ENCODE measurements at places on chromosomes 7 and 10.

DNA sequence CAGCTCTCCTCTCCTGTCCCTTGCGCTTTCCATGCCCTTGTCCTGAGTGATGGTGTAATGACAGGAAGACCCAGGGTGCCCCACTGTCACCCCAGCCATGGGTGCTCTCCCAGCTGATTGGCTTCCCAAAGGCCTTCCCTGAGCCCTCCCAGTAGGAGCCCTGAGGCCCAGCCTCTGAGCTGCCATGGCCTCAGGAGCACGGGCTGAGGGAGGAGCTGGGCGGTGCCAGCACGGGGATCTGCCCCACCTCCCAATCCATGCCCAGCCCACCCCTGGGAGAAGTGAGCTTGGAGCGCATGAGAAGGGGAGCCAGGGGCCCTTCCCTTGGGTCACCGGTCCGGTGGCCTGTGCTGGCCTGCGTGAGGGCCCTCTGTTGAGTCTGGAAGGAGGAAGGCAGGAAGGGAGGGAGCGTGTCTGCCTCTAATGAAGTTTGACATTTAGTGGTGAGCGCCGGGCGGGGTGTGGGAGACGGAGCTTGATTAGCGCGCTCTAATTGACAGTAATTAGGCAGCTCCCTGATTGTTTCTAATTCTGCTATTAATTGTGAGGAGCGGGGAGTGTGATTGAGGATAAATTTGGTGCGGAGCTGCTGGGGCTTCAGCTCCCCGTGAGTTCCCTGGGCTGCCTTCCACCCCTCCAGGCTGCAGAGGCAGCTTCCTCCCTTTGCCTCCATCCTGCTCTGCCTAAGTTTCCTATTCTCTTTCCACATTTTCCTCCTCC, 28.3 kb downstream of the GBX1 start:
- no peak for DNase-seq

DNA sequence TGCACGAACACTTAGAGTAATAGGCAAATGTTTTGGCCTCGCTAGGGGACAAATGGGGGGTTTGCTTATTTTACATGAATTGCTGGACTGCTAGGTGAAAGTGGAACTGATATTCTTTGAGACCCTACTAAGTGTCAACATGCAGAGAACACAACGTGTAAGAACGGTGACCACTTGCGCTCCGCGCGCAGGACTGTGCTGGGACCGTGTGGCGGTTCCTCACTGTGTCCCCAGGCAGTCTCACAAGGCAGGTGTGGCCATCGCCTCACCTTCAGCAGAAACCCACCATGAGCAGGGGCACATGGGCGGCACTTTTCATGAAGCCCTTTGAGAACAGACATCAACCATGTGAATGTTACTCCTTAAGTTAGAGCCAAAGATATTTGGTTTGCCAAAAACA, 27.2 kb downstream of the PTPRN2 start:
- no peak for DNase-seq

- DNase-seq = no peak
These were observed 500.1 kb downstream of the ETV1 start for GRCh38 chr7:13489386-13489785.

- no peak for DNase-seq
These were observed 113.2 kb upstream of the INHBA start for GRCh38 chr7:41816111-41816510.

- DNase-seq = no peak
These were observed 15.0 kb upstream of the INSIG1 start for GRCh38 chr7:155282671-155283070.

DNA sequence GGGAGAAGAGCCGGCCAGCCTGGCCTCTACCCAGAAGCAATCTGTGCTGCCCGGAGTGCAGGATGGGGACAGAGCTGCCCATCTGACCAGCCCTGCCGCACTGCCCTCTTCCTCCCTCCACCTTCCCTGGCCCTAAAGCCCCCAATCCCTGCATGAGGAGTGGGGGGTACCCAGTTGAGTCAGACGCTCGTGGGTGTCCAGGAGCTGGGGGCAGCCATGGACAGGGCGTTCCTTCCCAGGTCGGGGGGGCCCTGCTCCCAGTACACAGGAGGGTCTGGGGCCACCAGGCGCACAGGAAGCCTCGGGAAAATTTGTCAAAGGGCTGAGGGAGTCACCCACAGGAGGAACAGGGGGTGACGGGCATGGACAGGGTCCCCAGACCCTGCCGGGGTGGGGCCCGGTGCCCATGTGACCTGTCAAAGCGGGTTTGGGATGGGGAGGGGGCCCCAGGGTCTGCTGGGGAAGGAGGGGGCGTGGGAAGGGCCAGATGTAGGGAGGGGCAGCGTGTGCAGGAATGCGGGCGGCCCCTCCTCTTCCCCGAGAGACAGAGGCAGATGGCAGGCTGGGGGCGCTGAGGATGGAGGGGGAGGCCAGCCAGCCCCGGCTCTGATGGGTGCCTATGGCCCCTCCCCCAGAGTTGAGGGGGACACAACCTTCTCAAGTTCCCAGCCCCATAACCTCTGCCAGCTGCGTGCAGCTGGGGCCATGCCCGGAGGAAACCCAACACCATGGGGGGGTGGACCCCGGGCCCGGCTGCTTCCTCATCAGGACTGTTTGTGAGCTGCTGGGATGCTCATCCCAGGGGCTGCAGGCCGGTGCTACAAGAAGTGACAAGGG, 21.5 kb upstream of the GRIFIN start:
- DNase-seq = no peak

DNA sequence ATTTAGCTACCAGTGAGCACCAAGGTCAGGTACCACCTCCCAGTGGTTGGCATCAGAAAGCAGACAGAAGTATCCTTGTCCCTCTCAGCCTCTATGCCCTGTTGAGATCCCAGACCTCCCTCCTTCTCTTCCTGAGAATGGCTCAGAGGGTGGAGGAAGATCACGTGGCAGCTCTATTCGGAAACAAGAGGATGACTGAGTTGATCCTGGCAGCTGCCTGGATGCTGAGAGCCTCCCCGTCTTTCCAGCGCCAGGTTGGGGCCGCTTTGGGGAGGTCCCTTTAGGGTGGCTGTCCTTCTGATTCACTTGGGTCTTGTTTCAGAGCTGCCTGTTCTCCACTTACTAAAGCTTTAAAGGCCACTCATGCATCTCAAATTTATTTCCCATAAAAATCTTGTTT, 36.9 kb upstream of the NPFFR1 start:
- no peak for DNase-seq

GRCh38 chr7:72481934-72482333, 69.8 kb upstream of the CALN1 start:
- no peak for DNase-seq

GRCh38 chr10:44760513-44760912, 150.6 kb upstream of the TMEM72 start:
- no peak for DNase-seq

- no peak for DNase-seq
These were observed 99.0 kb downstream of the PLPP4 start for GRCh38 chr10:120555842-120556532.

DNA sequence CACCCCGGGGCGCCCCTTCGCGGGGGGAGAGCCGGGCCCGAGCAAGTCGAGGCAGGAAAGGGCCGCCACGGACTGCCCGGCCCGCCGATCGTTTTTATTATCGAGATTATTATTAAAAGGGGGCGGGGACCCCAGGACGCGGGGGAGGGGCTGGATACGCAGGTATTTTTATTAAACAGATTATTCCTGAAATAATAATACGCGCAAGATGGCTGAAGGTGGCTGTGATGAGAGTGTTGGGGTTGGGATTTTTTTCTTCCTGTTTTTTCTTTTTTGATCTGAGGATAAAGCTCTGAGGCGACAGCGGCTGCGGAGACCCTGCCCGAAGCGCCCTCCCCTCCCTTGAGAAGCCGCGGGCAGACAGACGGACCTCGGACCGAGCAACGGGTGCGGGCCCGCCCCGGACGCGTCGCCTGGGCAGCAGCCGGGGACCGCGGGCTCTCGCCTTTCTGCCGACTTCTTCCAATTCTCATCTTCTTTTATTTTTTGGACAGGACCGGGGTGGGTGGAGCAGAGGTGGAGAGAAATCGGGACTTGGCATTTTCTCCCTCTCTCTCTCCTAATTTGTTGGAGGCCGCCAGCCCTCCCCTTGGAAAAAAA, 1.4 kb upstream of the TRIM8 start:
- DNase-seq = no peak

- DNase-seq = no peak
These were observed 42.9 kb upstream of the LRRC18 start for GRCh38 chr10:48982584-48982983.

DNA sequence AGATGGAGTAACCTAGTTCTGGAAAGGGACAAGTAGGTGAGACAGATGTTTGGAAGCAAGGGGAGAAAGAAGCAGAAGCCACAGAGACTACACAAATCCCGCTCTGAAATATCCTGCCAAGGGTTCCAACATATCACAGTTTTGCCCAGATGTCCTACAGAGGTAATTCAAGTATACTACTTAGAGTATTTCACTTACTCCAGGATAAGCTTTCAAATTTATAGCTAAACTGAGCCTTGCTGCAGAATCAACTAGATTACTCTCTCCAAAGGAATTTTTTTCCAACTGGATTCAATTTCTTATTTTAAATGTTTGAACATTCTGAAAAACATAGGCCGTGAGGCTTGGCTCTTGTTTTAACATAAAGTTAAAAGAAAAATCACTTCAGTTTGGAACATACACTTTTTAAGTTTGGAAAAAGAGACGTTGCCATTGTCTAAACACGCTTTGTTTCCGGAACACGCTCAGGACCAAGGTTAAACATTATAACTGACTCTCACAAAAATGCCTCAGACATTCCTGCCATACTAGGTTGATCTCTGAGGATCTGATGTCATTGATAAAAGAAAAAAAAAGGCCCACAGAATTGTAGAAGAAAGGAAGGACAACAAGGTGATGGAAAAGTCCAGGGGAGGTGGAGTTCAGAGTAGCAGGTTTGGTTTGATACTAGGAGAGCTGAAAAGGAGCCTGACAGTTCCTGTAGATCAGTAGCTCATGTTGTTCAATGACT, 74.8 kb downstream of the FAM185A start:
- peak; percentile 58 for DNase-seq

- no peak for DNase-seq
These were observed 22.9 kb downstream of the SVIL start for GRCh38 chr10:29611781-29612381.

GRCh38 chr7:32100407-32100907, 30.2 kb upstream of the PDE1C start:
- DNase-seq = no peak

DNA sequence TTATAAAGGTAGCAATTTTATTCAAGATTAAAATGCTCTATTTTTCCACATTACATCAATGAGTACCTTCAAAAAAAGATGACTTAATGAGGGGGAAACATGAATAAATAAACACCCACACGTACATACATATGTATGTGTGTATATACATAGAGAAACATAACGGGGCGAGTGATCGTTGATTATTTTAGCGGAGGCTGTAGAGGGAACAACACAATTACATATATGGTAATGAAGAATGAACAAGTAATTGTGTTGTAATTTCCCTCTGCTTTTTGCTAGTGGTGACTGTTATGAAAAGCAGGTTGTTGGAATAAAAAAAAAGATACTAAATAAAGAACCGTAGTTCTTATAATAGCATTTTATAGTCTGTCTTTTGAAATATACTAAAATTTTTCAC, 63.2 kb downstream of the CACNB2 start:
- no peak for DNase-seq

DNA sequence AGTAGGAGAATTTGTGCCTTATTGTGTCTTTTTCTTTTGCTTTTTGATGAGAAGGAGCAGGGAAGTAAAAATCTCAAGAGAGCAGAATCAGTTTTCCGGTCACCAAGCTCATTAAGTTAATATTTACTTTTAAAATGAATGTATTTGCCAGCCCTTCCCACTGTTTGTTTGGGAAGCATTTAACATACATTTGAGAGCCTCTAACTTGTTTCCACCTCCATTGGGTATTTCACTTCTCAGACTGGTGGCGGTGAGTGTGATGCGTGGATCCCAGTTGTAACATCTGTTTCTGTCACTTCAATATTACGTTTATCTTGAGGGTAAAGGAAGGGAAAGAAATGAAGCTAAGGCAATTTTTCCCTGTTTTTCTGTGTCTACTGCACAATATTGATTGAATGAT, 22.8 kb downstream of the CDK14 start:
- DNase-seq = no peak

DNA sequence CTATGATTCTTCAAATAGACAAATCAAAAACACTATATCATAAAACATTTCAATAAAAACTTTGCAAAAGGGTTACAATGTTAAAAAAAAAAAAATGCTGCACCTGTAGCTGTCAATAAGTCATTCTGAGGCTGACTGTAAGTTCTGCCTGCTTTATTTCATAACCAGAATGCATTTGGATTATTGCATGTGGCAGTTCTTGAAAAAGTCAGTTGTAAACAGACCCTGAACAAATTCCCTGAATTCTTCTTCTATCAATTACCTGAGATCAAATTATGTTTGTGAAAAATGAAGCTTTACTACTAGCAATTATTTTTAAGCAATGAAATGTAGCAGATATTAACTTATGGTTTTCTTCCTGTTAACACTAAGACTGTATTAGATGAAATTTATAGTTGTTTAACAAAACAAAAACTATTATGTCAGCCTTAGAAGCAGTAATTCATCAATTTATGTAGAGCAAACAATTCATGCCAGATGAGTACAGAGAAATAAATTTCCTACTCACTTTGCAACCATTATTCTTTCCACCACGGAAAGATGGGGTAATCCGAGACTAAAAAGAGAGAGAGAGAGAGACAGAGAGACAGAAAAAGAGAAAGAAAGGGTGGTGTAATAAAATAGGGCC, 107.8 kb downstream of the SFMBT2 start:
- DNase-seq = no peak

DNA sequence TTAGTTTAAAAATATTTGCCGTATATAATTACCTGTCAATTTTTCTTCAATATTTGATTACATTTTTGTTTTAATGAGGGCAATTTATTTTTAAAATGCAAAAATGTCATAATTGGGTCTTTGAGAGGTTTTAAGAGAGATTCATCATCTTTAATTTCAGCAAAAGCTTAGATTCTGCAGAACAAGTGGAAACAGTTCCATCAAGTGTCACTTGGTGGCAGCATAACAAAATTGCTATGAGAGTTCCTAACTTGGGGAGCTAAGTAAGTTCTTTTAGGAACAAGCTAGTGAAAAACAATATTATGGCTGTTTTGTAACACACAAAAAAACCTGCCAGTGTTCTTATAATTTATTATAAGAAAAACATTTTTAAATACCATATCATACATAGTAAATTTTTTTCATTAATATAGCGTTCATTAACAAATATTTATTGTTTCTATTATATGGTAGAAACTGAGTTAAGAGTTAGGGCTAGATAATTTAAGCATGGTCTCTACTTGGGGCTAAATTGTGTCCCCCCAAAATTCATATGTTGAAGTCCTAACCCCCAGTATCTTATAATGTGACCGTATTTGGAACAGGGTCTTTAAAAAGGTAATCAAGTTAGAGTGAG, 155.2 kb downstream of the MAGI2 start:
- no peak for DNase-seq

DNA sequence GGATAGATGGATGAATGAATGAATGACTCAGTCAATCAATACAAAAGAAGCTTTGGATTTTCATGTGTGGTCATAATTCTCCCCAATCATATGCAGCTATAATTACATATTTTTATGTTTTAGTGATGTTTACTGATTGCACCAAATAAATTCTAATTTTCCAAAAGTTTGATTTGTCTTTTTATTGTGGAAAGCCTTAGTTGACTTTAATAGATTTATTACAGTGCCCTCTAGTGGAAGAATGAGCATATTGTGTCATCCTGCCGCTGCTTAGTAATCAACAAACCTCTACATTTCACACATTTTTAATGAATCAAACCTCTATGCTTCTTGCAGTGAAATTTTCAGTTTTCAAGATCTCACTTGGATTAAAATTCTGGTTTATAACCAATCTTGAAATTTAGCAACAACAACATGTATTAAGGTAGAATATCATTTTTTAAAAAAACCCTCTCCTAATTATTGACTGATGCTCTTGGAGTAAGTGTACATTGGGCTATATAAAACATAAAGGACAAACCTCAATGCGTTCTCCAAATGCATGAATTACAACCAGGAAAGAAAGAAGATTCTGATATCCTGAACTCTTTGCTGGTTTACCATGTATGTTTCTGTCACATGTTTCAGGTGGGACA, 55.6 kb upstream of the PNLIP start:
- DNase-seq = no peak

All from epithelial cell of proximal tubule (primary cell).